Activated T-helper 1 cell treated with Interleukin-2 at 50 U/mL for 16 hours (primary cell): ENCODE measurements at places on chromosomes 7 and 10.

- no peak for DNase-seq
These were observed 919 bp upstream of the RHOBTB1 start for GRCh38 chr10:60944910-60945297.

DNA sequence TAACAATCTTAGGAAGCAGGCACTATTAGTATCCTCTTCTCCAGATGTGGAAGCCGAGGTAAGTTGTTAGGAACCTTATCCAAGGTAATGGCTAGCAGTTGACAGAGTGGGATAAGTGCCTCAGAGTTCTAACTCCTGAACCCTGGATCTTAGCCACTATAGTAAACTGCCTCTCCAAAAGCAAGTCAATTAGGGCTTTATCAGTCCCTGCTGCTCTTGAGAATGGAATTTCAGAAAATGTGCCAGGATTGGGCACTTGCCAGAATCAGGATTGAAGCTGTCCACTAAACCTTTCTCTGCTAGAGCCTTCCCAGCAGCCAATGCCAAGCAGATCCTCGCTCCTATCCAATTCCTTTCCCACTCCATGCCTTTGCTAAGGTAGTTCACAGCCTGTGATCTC is 777.5 kb upstream of the POM121L12 start:
- DNase-seq: no peak

DNA sequence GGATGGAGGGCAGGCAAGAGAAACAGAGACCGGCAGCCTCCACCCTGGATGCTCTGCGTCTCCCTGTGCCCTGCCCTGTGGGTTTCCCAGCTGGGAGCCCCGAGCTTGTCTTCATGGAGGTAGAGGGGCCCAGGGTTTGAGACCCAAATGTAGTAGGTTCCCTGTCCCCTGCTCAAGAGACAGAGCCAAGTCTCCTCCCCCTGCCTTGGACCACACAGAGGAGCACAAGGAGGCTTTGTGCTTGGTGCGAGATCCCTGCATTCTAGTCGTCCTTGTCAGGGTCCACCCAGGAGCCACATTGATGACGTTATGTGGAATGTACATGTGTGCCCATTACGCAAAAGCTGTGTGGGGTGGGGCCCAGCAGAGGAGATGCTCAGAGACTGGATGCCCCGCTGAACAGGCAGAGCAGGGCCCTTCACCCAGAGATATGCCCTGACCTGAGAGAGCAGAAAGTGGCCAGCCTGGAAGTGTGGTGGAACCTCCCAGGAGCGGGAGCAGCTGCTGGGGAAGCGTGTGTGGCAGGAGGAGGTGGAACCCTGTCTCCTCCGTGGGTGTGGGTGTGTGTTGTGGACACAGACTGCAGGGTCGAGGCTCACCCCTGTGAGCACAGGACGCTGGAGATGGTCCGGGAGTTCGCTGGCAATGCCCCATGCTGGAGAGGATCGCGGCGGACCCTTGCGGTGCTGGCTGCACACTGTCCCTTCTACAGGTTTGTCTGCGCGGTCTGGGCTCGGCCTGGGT is 39.3 kb downstream of the VWA2 start:
- no peak for DNase-seq

DNA sequence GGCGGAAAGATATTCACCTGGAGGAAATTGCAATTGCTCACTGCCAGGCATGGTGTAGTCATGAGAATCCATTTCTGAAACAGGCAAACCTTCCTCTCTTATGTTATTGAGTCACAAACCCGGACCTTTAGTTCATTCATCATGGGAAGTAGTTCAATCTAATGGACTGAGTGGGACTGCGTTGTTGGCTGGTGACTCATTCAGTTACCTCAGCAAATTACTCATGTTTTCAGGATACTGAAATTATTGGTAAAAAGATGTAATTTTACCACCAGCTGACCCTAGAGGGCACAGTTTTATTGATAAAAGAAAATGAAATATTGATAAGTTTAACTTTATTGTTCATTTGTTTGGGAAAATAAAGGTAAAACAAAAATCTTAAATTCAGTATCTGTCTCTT is 1194.4 kb upstream of the SORCS1 start:
- no peak for DNase-seq
